ENCODE measurements at places on chromosomes 11 and 22. TPM values are rescaled to one million over a fixed set of nuclear protein-coding genes. Genes with fewer than 3 reads are reported as not detected.

SYT12 gene
- total RNA-seq: not detected

MAPK11 gene
- 6.7 TPM for total RNA-seq

DKK3 gene
- total RNA-seq: 448 TPM

PANX2 gene
- 0.17 TPM for total RNA-seq

PLEKHB1 gene
- 1.0 TPM for total RNA-seq

LGR4 gene
- total RNA-seq: 8.3 TPM

HBE1 gene
- total RNA-seq: 0.33 TPM

ALG12 gene
- total RNA-seq: 18.0 TPM

OR8G1 gene
- 0.17 TPM for total RNA-seq

NLRP14 gene
- total RNA-seq: 0.17 TPM

CARD18 gene
- not detected for total RNA-seq

C11orf52 gene
- 0.66 TPM for total RNA-seq

SLC7A4 gene
- total RNA-seq: 2.0 TPM

SYT9 gene
- not detected for total RNA-seq

FXYD2 gene
- 0.33 TPM for total RNA-seq

TESMIN gene
- 0.87 TPM for total RNA-seq

APLP2 gene
- total RNA-seq: 768 TPM

MTMR2 gene
- total RNA-seq: 27.5 TPM

PKDREJ gene
- not detected for total RNA-seq

MOGAT2 gene
- not detected for total RNA-seq

KRTAP5-1 gene
- total RNA-seq: not detected

PGA5 gene
- 0.29 TPM for total RNA-seq

ASCL2 gene
- total RNA-seq: not detected

KLHL35 gene
- 3.3 TPM for total RNA-seq

TRPM5 gene
- not detected for total RNA-seq

RIC3 gene
- total RNA-seq: not detected

RTL10 gene
- 10.1 TPM for total RNA-seq

NUP98 gene
- total RNA-seq: 100 TPM

SHISA8 gene
- total RNA-seq: not detected

ZP1 gene
- total RNA-seq: 0.17 TPM

GGT5 gene
- 1.2 TPM for total RNA-seq

STK33 gene
- total RNA-seq: 3.8 TPM

MIOX gene
- 0.15 TPM for total RNA-seq

PRG3 gene
- total RNA-seq: not detected

HTR3A gene
- not detected for total RNA-seq

IL18 gene
- 0.87 TPM for total RNA-seq

KIRREL3 gene
- 5.1 TPM for total RNA-seq

BRSK2 gene
- 0.99 TPM for total RNA-seq

RASGRP2 gene
- total RNA-seq: 0.50 TPM

CYTH4 gene
- 0.29 TPM for total RNA-seq

PHF5A gene
- 54.7 TPM for total RNA-seq

DDI1 gene
- not detected for total RNA-seq

SYT7 gene
- 22.7 TPM for total RNA-seq

HBB gene
- total RNA-seq: not detected

SGSM1 gene
- total RNA-seq: not detected

SYVN1 gene
- 22.7 TPM for total RNA-seq

MPZL2 gene
- total RNA-seq: 0.73 TPM

CHEK1 gene
- 22.0 TPM for total RNA-seq

CASP5 gene
- total RNA-seq: not detected

TMEM135 gene
- total RNA-seq: 108 TPM

BIRC3 gene
- 0.44 TPM for total RNA-seq

OR52N4 gene
- total RNA-seq: not detected
